ENCODE measurements at places on chromosomes 7 and 10. TPM values are rescaled to one million over a fixed set of nuclear protein-coding genes. Genes with fewer than 3 reads are reported as not detected.

Gene SLC16A12
- 2.0 TPM for total RNA-seq

Gene JCAD
- 39.8 TPM for total RNA-seq

Gene SNX13
- 44.0 TPM for total RNA-seq

Gene TLX1
- total RNA-seq, result 0.27 TPM

DNA sequence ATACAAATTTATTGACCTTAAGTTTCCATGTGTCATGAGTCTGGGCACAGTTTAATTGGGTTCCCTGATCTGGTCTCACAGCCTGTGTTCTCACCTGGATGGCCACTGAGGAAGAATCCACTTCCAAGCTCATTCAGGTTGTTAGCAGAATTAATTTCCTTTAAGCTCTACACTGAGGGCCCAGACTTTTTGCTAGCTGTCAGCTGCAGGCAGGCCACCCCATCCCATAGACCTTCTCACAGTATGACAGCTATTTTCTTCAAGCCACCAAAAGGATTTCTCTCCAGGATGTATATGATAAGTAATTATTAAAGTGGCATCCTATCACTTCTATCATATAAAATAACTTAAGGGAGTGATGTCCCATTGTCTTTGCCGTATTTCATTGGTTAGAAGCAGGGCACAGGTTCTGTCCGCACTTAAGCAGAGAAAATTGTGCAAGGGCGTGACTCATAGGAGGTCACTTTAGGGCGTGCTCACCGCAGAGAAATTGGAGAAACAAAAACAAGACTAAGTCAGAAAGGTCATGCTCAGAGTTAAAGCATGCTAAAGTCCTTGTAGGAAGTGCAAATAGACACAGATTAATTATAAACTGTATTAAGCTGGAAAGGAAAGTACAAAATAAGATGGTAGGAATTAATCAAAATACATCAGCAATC lies 109.9 kb downstream of the AHR start:
- H3K4me3 ChIP-seq, result no peak overlapping the region
- DNase-seq, result no peak

- DNase-seq, result no peak
- H3K4me1 ChIP-seq, result peaks cover 6% of the 10 kb centered on the region
- no peak overlapping the region for H3K4me3 ChIP-seq
- no peak overlapping the region for H3K27ac ChIP-seq
- H3K27me3 ChIP-seq, result no peaks in the 10 kb centered on the region
Measured at GRCh38 chr7:27802999-27803398, 63.0 kb downstream of the TAX1BP1 start.

- no peak for DNase-seq
- H3K27ac ChIP-seq, result no peak overlapping the region
- no peak overlapping the region for H3K4me3 ChIP-seq
- no peaks in the 10 kb centered on the region for H3K4me1 ChIP-seq
- H3K27me3 ChIP-seq, result no peaks in the 10 kb centered on the region
Measured at GRCh38 chr7:102974366-102975236, 61.8 kb downstream of the LRRC17 start.

GRCh38 chr10:85532773-85533172 lies 833.8 kb downstream of the GRID1 start:
- no peak for DNase-seq
- H3K36me3 ChIP-seq, result no peaks in the 10 kb centered on the region
- H3K4me1 ChIP-seq, result no peaks in the 10 kb centered on the region
- H3K4me3 ChIP-seq, result no peak overlapping the region
- H3K27ac ChIP-seq, result no peak overlapping the region
- peaks cover 3% of the 10 kb centered on the region for H3K27me3 ChIP-seq

GRCh38 chr10:93947055-93947454 lies 46.7 kb upstream of the PLCE1 start:
- peaks cover 3% of the 10 kb centered on the region for H3K4me1 ChIP-seq
- no peaks in the 10 kb centered on the region for H3K27me3 ChIP-seq
- H3K27ac ChIP-seq, result peak overlapping the region; percentile 84
- no peaks in the 10 kb centered on the region for H3K36me3 ChIP-seq
- H3K4me3 ChIP-seq, result no peak overlapping the region

DNA sequence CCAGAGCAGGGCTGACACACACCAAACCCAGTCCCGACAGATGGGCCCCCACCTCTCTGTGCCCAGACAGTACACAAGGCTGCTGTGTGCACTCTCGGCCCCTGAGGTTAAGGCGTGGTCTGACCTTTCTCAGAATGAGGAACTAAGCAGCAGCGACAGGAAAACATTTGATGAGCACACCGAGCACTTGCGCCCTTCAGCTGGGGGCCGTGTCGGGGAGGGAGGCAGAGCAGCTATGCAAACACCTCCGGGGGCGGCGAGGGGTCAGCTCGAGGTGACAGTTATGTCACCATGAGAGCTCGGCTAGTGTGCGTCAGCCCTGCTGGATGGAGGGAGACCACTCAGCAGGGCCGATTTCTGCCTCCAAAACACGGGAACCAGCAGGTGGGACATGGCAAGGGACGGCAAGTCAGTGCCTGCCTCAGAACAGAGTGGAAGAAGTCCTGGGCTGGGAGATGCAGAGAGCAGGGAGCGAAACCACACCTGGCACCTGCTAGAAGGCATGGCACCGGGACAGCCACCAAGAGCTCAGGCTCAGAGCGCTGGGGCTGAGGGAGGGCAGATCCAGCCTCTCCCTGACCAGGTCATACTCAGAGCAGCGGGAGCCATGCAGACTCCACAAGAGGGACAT lies 57.4 kb downstream of the CHST15 start:
- no peaks in the 10 kb centered on the region for H3K27me3 ChIP-seq
- DNase-seq, result no peak
- no peaks in the 10 kb centered on the region for H3K4me1 ChIP-seq
- H3K36me3 ChIP-seq, result peaks cover 15% of the 10 kb centered on the region

- H3K36me3 ChIP-seq, result no peaks in the 10 kb centered on the region
- no peaks in the 10 kb centered on the region for H3K27me3 ChIP-seq
- DNase-seq, result no peak
Measured at GRCh38 chr10:58104351-58104751, 163.3 kb downstream of the IPMK start.

DNA sequence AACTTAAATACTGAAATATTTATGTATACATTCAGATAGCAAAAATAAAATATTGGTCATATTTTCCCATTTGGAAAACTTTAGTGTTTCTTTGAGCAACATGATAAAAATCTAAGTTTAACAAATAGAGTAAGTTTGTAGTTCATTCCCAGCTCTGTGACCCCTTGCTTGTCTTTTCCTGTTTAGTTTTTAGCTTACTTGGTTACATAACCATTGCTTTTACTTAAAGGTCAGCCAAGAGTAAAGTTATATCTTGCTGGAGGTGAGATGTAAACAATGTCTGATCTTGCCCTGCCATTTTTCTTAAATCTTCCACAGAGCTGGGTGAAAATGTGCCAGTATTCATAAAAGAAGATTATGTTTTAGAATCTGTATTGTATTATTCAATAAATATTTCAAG lies 46.7 kb upstream of the MDFIC start:
- H3K36me3 ChIP-seq, result no peaks in the 10 kb centered on the region
- H3K4me1 ChIP-seq, result no peaks in the 10 kb centered on the region
- H3K4me3 ChIP-seq, result no peak overlapping the region
- H3K27me3 ChIP-seq, result no peaks in the 10 kb centered on the region

DNA sequence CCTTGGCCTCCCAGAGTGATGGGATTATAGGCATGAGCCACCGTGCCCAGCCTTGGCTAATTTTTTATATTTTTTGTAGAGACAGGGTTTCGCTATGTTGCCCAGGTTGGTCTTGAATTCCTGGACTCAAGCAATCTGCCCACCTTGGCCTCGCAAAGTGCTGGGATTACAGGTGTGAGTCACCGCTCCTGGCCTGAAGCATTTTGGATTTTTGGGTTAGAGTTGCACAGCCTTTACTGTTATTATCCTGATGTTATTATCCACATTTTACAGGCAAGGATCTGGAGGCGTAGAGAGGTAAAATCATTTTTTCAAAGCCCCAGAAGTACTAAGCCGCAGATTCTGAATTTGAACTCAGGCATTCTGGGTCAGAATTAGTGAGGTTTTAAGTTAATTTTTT lies 75.4 kb downstream of the TCF7L2 start:
- no peak overlapping the region for H3K4me3 ChIP-seq
- no peaks in the 10 kb centered on the region for H3K27me3 ChIP-seq
- H3K36me3 ChIP-seq, result no peaks in the 10 kb centered on the region
- no peak for DNase-seq
- peaks cover 62% of the 10 kb centered on the region for H3K4me1 ChIP-seq

GRCh38 chr10:81116990-81117389 lies 579.3 kb downstream of the SH2D4B start:
- no peaks in the 10 kb centered on the region for H3K4me1 ChIP-seq
- no peak overlapping the region for H3K4me3 ChIP-seq
- DNase-seq, result no peak
- no peaks in the 10 kb centered on the region for H3K36me3 ChIP-seq

DNA sequence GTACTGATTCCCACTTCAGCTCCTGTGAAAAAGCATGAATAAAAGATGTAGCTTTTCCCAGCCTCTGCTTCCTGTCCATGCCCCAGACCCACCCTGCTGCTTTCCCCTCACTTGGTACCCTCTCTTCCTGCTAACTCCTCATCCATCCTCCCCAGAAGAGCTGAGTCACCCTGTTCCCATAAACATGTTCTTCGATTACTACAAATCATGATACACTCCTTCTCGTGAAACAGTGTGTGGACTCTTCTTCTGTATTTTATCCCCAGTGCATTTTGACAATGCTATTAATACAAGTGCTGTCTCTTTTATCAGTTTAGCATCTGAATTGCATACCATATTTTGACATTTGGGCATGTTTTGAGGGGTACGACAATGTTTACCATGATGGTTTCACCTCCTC lies 45.8 kb upstream of the SORBS1 start:
- no peaks in the 10 kb centered on the region for H3K27me3 ChIP-seq
- peaks cover 3% of the 10 kb centered on the region for H3K4me1 ChIP-seq
- H3K4me3 ChIP-seq, result no peak overlapping the region
- DNase-seq, result no peak
- no peak overlapping the region for H3K27ac ChIP-seq

DNA sequence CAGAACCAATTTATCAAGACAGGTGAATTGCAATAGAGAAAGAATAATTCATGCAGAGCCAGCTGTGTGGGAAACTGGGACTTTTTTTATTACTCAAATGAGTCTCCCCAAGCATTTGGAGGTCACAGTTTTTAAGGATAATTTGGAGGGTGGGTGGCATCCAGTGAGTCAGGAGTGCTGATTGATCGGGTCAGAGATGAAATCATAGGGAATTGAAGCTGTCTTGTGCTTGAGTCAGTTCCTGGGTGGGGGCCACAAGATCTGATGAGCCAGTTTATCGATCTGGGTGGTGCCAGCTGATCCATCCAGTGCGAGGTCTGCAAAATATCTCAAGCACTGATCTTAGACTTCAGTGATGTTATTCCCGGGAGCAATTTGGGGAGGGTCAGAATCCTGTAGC lies 9.9 kb upstream of the MYO1G start:
- DNase-seq, result no peak
- no peak overlapping the region for H3K27ac ChIP-seq
- H3K36me3 ChIP-seq, result no peaks in the 10 kb centered on the region
- H3K27me3 ChIP-seq, result no peaks in the 10 kb centered on the region
- peaks cover 20% of the 10 kb centered on the region for H3K4me1 ChIP-seq
- H3K4me3 ChIP-seq, result no peak overlapping the region

DNA sequence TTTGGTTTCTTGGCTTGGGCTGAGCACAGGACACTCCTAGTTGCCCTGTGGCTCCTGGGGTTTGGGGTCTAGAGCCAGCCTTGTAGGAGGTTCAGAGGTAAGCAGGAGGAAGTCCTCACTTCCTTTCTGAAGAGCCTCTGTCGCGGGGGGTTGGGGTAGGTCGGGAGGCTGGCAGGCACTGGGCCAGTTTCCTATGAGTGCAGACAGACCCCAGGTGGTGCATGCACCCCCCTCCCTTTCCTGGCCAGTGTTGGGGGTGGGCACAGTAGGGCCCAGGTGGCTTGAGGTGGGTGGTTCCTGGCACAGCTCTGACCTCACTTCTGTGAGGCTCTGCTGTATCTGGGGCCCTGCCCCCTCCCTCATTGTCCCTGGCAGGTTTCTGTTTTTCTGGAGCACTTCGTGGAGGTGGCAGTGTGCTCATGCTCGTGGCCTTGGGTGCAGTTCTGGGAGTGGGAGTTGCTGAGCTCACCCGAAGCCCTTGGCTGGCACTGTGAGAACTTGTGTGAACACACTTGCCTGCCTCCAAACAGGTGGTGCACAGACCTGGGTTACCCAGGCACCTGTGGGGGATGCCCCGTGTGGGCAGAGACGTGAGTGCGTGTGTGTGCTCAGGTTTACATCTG lies 1.8 kb downstream of the PALD1 start:
- no peak for DNase-seq
- H3K27ac ChIP-seq, result peak overlapping the region; percentile 91
- H3K4me1 ChIP-seq, result peaks cover 60% of the 10 kb centered on the region
- peaks cover 32% of the 10 kb centered on the region for H3K27me3 ChIP-seq
- H3K4me3 ChIP-seq, result peak overlapping the region; percentile 77

Data from heart right ventricle (tissue), 16 donors.